ENCODE measurements at places on chromosomes 7 and 10. TPM values are rescaled to one million over a fixed set of nuclear protein-coding genes. Genes with fewer than 3 reads are reported as not detected.

- no peak for DNase-seq
Measured at GRCh38 chr10:34469446-34469845, 345.6 kb downstream of the PARD3 start.

GRCh38 chr7:158821171-158822031 is 7.9 kb downstream of the ESYT2 start:
- peak; percentile 94 for DNase-seq

GRCh38 chr10:37434091-37434490 is 308.7 kb downstream of the ANKRD30A start:
- DNase-seq = peak; percentile 19

- DNase-seq = peak; percentile 46
Measured at GRCh38 chr7:91683823-91684222, 196.7 kb downstream of the MTERF1 start.

- peak; percentile 23 for DNase-seq
Measured at GRCh38 chr10:51075043-51075872, 971 bp downstream of the PRKG1 start.

GRCh38 chr10:85105614-85106255 is 777.3 kb downstream of the CCSER2 start:
- no peak for DNase-seq

GRCh38 chr10:61923210-61923949 is 21.9 kb downstream of the ARID5B start:
- peak; percentile 73 for DNase-seq

GRCh38 chr10:122655524-122656307 is 43.9 kb downstream of the C10orf120 start:
- no peak for DNase-seq

DNA sequence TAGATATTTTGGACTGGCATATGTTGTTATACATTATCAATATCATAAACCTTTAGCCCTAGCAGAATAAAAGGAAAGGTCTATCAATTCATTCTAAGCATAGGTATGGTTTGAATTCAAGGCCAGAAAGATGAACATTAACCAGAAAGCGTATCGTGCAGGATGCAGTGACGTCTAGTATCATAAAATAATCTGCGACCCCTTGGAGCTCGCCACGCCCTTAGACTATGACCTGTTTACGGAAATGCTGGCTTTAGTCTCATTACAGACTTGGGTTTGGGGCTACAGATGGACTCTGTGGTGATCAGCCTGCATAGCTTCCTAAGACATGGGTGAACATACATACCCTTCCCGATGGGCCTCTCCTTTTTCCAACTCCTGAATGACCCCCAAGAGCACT is 21.5 kb downstream of the INSYN2A start:
- DNase-seq = no peak

DNA sequence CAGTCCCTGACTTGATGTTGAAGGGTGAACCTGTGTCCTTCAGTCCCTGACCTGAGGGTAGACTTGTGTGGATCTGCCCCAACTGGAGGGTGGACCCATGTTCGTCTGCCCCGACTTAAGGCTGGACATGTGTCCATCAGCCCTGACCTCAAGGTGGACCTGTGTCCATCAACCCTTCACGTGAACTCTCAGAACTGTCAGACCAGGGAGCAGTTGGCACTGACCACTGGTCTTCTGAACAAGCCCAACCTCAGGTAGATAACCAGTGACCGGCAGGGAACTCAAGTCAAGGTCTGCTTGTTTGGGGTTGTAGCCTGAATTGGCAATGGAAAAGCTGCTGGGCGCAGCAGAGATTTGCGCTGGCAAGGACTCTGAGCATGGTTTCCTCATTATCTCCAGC is 96.5 kb downstream of the ADCY1 start:
- no peak for DNase-seq

DNA sequence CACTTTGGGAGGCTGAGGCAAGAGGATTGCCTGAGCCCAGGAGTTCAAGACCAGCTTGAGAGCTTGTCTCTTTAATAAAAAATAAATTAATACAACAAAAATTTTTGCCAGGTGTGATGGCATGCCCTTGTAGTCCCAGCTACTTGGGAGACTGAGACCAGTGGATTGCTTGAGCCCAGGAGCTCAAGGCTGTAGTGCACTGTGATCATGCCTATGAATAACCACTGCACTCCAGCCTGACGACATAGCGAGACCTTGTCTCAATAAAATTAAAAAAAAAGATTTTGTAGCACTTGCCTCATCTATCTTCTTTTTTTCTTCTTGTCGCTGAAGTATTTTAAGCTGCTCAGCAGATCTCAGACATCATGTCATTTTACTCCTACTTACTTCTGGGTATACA is 26.3 kb downstream of the CREM start:
- DNase-seq = no peak

BHLHA15 gene
- not detected for total RNA-seq

CRYGN gene
- total RNA-seq = not detected

SLC35G1 gene
- 6.2 TPM for total RNA-seq
